ENCODE measurements at places on chromosomes 16 and 17.

GRCh38 chr16:16045296-16045695 is 95.9 kb downstream of the ABCC1 start:
- DNase-seq = no peak

- no peak for DNase-seq
Observed at GRCh38 chr17:57475796-57476195, 219.5 kb downstream of the MSI2 start.

DNA sequence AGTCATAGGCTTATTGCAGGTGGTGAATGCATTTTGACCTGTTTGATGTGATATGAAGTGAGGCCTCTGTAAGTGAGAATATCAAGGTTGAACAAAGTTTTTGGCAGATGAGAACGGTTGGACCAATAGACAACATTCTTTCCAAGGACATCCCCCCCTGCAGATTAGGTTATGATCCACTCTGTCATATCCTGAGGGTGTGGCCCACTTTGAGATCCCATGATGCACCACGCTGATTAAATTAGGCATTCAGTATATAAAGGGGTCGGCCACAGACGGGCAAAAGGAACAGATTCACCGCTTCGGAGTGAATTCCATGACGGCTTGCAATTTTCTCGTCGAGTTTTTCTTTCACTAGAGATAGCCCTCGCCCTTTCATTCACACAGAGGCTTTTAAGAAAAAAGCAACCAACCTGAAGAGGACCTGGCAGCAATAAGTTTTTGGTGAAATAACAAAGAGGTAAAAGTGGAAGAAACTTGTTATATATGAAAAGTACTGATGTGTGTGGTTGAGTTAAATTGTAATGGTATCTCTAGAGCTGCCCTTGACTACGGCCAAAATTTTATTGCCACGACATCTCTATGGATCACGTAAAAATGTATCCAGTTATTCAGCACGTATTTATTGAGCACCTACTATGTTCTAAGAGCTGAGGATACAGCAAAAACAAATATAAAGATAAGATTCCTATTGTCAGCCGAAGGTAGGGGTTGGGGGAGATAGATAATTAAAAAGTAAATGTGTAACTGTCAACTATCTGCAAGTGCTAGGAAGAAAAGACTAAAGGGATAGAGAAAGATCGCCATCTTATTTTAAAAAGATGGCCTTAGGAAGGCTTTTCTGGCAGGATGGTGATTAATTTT is 1.7 kb upstream of the RBBP6 start:
- no peak for DNase-seq

- no peak for DNase-seq
Observed at GRCh38 chr17:50263331-50264262, 10.7 kb upstream of the TMEM92 start.

DNA sequence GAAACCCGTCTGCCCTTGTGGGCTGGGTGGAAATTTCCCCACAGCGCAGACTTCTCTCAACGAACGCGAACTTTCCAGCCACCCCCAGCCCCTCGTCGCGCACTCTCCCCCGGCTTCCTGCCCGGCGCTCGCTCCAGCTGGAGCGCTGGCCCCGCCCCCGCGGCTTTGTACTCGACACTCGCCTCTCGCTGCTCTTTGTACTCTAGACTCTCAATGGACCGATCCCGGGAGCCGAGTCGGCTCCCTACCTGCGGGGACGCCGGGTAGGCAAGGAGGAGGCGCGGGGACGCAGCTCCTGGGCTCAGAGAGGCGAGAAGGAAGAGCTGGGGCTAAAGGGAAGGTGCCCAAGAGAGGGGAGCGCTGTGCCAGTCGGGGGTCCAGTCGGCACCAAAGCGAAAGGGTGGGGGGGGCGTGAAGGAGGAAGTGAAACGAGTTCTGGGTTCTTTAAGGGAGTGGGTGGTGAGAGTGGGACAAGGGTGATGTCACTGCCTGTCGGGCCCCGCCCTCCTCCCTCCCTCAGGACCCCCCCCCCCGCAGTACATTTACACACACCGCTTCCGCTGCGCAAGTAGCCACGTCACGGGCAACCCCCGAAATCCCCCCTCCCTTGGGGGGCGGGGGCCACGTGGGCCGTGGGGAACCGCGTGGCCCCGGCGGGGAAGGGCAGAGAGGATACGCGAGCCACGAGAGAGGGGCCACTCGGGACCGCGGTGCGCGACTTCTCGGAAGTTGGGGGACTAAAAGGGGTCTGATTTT is 9.7 kb downstream of the KDM6B start:
- peak; percentile 89 for DNase-seq

- DNase-seq = no peak
Observed at GRCh38 chr16:58343562-58343961, 48.7 kb upstream of the GINS3 start.

GRCh38 chr16:28974007-28974436 is 556 bp upstream of the SPNS1 start:
- DNase-seq = no peak

GRCh38 chr17:33593991-33594390 is 300.9 kb upstream of the ASIC2 start:
- DNase-seq = no peak

DNA sequence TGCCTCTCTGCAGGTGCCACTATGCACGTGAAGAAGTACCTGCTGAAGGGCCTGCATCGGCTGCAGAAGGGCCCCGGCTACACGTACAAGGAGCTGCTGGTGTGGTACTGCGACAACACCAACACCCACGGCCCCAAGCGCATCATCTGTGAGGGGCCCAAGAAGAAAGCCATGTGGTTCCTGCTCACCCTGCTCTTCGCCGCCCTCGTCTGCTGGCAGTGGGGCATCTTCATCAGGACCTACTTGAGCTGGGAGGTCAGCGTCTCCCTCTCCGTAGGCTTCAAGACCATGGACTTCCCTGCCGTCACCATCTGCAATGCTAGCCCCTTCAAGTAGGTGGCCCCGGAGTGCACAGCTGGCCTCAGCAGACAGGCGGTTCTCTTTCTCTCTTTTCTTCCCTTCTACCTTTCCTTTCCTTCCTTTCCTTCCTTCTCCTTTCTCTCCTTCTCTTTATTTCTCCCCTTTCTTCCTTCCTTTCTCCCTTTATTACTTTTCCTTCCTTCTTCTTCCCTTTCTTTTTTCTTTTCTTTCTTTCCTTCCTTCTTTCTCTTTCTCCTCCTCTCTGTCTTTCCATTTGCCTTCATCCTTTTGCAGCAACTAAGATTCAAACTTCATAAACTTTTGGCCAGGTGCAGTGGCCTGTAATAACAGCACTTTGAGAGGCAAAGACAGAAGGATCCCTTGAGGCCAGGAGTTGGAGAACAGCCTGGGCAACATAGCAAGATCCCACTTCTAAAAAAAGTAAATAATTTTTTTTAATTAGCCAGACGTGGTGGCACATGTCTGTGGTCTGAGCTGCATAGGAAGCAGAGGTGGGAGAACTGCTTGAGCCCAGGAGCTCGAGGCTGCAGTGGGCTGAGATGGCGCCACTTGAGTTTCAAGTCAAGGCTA is 46.7 kb downstream of the SCNN1B start:
- no peak for DNase-seq

DNA sequence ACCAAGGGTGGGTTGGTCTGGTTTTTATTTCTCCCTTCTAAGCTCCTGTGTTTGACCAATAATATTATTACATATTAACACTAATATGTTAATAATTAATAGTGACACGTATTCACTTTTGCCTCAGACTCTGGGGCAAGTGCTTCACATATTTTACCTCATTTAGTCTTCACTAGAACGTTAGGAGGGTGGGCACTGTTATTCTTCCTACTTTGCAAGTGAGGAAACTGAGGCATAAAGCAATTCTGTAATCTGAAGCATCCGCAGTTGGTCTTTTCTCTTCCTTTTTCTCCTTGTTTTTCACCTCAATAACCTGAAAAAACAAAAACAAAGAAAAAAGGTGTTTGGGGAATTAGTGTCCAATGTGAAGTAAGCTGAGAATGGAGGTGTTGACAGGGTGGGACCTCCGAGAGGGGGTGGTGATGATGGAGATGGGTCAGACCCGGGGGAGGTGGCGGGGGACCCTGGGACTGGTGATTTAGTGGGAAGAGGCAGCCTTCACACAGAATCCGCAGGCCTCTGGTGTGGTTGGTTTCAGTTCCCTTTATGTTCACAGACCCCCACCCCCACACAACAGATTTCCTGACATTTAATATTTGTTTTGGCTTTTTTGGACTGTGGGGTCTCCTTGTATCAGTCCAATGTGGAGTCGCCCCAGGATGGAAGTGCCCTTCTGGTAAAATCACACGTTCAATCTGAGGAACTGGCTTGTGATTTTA is 3.7 kb downstream of the CDH1 start:
- DNase-seq = no peak

GRCh38 chr16:75420987-75421819 is 12.1 kb downstream of the CFDP1 start:
- no peak for DNase-seq

DNA sequence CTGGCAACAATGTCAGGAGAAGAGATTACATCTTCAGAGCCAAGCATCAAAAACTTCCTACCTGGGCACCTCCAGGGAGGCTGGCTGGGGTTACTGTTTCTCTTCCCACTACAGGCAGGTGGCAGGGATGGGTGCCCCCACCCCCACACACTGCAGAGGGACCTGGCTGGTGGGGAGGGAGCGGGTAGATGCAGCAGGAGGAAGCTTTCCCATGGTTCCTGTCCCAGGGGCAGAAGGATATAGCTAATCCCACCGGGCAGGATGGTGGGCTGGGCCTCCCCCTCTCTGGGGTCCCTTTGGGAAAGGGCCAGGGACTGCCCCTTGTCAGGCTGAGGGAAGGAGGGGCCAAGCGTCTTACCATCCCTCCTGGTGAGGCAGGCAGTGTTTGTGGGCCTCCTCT is 16.7 kb upstream of the MTMR4 start:
- no peak for DNase-seq

GRCh38 chr17:57599271-57600045 is 145.6 kb downstream of the CCDC182 start:
- no peak for DNase-seq

DNA sequence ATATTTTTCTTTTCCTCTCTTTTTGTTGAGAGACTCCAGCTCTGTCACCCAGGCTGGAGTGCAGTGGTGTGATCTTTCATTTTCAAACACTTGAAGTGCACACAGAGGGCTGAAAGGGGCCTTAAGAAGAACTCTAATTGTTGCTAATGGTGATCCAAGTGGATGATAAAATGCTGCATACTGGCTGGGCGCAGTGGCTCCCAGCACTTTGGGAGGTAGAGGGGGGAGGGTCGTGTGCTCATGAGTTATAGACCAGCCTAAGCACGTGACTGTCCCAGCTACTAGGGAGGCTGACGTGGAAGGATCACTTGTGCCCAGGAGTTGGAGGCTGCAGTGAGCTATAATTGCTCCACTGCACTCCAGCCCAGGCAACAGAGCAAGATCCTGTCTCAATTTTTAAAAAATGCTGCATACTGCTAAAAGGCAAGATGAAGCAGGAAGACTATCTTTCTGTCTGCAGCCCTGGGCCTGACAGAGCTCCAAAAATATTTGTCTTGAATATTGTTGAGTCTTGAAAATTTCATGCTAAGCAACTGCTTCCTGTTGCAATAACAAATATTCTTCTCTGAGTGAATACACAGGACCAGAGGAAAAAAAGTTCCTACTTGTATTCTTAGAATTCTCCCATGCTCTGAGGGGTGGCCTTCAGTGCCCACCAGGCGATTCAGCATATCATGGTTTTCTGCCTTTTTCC is 63.7 kb upstream of the AKTIP start:
- DNase-seq = no peak

- no peak for DNase-seq
Observed at GRCh38 chr16:60739737-60740683, 1296.2 kb downstream of the CDH8 start.

DNA sequence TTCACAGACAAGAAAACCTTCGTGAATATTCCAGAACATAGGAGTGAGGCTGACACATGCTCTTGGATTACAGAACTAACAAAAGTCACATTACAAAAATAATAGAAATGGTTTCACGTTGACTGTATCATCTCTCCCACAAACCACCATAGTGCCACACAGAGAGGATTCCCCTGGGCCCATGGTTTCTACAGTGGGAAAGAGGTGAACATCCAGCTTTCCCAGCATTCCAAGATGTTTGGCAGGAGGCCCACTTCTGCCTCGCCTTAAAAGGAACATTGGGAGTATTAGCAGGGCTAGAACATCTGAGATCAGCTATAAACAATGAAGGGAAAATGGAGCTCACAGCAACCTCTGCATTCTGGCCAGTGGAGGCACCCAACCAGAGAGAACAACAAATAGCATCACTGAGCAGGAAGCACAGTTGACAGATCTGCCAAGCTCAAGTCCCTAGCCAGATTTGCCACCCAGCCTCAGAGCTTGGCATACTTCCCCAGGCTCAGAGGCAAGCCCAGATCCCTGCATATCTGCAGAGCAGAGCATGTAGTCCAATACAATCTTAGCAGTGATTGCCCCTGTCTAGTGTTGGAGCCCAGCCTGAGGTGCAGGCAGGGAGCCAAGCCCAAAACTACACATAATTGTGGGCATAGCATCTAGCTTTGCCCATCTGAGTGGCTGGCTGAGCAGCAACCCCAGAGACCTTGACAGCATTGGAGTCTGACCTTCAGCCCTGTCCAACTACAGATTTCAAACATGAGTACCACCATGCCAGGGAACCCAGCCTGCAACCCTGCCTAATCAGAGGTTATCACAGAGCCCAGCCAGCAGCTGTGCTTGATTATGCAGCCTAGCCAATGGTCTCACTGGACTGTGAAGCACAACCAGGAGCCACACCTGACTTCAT is 260.4 kb downstream of the CEP112 start:
- no peak for DNase-seq

DNA sequence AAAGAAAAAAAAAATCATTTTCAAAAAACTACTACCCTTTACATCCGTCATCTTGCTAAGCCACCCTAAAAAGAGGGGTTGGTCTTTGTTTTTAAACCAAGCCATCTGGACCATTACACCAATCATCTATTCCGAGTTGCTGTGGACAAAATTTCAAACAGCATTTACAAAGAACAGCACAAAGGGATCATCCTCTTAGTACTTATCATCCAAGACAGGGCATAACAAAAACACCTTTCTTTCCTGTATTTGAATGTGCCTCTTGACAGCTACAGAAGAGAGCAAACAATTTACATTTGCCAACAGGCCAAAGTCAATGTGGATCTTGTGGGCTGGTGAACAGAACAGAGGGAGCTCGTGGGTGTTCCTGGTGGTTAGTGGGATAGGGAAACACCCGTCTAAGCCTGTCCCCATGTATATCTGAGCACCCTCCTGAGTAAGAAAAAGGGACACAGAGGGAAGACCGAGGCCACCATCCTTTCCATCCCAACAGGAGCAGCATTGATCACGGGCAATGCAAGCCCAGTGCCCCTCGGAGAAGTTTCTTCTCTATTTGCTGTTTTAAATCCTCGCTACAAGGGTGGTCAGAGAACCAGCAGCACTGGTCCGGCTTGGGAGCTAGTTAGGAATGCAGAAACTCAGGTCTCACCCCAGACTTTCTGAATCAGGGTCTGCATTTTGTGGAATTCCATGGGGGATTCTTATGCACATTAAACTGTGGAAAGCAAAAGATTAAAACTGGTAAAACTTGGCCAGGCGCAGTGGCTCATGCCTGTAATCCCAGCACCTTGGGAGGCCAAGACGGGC is 1.9 kb downstream of the SLC39A11 start:
- DNase-seq = no peak
